Urinary bladder (tissue), 4 donors: ENCODE measurements at places on chromosomes 11 and 22. TPM values are rescaled to one million over a fixed set of nuclear protein-coding genes. Genes with fewer than 3 reads are reported as not detected.

DNA sequence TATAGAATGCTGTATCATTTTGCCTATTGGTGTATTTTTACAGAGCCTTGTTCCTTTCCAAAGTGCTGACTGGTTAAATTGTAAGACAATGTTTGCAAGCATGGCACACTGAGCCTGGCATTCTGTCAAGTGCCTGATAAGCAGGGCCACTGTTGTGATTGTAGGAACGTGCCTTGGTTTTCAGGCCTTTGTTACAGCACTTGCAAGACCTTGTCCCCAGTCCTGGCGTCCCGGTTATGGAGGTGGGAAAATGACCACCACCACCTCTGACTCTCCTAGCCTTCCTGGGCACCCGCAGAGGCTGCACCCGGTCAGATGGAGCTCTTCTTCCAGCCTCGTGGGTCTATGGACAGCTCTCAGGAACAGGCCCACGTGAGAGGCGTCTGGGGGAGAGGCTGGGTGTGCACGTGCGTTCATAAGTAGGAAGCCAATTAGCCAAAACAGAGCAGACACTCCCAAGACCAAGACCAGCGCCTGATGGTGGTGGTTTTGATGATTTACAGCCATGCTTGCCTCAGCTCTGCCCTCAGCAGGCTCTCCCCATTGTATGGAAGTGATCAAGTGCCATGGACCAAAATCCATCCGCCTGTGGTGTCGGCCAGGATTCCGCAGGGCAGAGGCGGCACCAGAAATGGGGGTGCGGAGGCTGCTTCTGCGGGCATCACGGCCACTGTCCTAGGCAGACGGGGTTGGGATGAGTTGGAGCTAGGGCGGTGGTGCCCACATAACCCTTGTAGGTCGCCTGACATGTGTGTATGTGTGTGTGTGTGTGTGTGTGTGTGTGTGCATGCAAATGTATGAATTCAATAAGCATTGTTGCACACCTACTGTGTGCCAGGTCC is 89.8 kb downstream of the RTL6 start:
- DNase-seq: no peak

- no peak for DNase-seq
These were observed 49.5 kb upstream of the ACCSL start for GRCh38 chr11:43998308-43998707.

DNA sequence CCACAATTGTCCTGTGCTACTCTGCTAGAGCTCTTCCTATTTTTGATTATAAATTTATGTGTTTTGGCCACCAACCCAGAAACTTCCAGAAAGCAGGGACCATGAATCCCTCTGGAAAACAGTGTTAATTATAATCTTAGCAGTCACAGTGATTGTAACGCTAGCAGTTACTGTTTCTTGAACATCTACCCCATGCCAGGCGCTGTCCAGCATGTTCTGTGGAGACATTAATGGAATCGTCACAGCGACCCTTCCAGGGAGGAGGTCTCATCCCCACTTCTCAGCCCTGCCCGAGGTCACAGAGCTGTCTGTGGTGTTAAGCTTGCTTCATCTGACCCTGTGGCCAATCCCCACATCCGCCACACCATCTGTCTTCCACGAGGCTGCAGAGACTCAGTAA is 13.9 kb upstream of the PNPLA5 start:
- no peak for DNase-seq

GRCh38 chr11:106311531-106312230 is 234.2 kb downstream of the AASDHPPT start:
- no peak for DNase-seq

DNA sequence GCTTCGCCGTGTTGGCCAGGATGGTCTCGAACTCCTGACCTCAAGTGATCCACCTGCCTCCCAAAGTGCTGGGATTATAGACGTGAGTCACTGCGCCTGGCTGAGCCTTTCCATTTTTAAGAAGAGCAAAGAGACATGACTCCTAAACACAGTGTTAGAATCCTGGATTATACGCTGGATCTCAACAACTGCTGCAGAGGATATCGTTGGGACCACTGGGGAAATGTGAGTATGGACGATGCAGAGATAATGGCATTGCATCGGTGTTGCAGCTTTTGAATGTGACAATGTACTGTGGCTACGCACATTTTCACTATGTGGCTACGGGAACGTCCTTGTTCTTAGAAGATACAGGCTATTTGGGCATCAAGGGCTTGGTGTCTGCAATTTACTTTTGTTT is 6.2 kb downstream of the MRGPRF start:
- DNase-seq: no peak

GRCh38 chr22:22069450-22070370 is 87.1 kb upstream of the TOP3B start:
- no peak for DNase-seq

DNA sequence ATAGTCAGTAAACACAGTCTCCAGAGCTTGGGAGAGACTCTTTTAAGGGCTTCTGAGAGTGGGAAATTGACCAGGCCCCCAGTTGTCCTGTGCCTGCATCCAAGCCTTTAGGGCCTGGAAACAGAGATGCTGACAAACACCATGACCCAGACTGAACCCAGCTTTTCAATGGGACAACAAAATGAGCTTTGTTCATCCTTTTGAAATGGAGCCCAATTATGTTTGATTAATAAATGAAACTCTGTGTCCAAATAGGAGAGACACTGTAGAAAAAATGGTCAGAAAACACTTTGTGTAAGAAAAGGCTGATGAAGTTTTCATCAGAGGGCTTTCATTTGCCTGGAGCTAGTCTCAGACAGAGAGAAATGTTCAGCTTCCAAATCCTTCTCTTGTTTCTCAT is 146.0 kb downstream of the RRAS2 start:
- no peak for DNase-seq

GRCh38 chr11:67498544-67498972 is 6.6 kb downstream of the PITPNM1 start:
- DNase-seq: no peak

DNA sequence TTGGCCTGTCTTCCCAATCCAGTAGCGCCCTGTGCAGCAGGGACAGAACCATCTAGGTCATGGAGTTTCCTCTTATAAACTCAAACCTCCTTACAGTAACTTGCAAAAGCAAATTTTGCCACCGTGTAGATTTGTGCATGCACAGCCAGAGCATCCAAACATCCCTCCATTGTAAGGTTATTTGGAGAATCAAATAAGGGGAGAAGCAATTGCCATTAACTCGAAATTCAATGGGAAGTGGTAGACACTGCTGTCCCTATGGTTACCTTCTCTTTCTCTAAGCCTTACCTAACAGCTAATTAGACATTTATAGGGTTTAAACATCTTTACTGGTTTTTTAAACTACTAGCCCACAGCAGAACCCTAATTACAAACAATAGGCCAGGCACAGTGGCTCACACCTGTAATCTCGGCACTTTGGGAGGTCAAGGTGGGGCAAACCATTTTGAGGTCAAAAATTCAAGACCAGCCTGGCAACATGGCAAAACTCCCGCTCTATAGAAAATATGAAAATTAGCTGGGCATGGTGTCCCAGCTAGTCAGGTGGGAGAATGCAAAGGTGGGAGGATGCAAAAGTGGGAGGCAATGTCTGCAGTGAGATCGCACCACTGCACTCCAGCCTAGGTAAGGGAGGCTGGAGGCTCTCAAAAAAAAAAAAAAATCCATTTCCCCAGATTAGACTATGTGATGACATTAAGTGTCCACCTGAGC is 6.6 kb downstream of the HSPA8 start:
- DNase-seq: no peak

DNA sequence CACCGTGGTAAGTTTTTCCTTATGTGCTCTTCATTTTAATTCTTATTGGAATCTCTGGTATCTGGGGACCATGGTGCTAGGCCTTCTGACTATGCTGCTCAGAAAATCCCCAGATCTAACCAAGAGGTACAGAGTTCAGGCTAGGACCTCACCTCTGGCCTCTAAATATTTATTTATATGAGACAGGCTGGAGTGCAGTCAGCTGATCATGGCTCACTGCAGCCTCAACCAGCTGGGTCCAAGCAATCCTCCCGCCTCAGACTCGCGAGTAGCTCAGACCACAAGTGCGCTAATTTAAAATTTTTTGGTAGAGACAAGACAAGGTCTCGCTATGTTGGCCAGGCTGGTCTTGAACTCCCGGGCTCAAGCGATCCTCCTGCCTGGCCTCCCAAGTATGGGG is 38.4 kb downstream of the PKNOX2 start:
- no peak for DNase-seq

GRCh38 chr11:28466506-28466905 is 358.3 kb downstream of the METTL15 start:
- no peak for DNase-seq

- DNase-seq: no peak
These were observed 9.9 kb downstream of the KCNQ1OT1 start for GRCh38 chr11:2689651-2690575.

Gene GVQW3
- total RNA-seq: 6.1 TPM

Gene MPZL3
- total RNA-seq: 4.7 TPM

Gene IGSF22
- total RNA-seq: 0.21 TPM

Gene SEPTIN5
- 25.6 TPM for total RNA-seq

Gene UBASH3B
- 11.4 TPM for total RNA-seq
